ENCODE measurements at places on chromosomes 7 and 10. TPM values are rescaled to one million over a fixed set of nuclear protein-coding genes. Genes with fewer than 3 reads are reported as not detected.

- no peak for DNase-seq
- H3K36me3 ChIP-seq, result no peaks in the 10 kb centered on the region
- H3K27ac ChIP-seq, result no peak overlapping the region
Measured at GRCh38 chr7:105796365-105796764, 80.0 kb downstream of the ATXN7L1 start.

- H3K4me3 ChIP-seq, result peak overlapping the region; percentile 76
- DNase-seq, result peak; percentile 58
- H3K4me1 ChIP-seq, result peaks cover 10% of the 10 kb centered on the region
- H3K36me3 ChIP-seq, result no peaks in the 10 kb centered on the region
- no peak overlapping the region for H3K27ac ChIP-seq
- peaks cover 26% of the 10 kb centered on the region for H3K27me3 ChIP-seq
Measured at GRCh38 chr7:149742075-149742701, 31.2 kb downstream of the ZNF467 start.

Gene GATA3
- total RNA-seq, result 0.53 TPM

DNA sequence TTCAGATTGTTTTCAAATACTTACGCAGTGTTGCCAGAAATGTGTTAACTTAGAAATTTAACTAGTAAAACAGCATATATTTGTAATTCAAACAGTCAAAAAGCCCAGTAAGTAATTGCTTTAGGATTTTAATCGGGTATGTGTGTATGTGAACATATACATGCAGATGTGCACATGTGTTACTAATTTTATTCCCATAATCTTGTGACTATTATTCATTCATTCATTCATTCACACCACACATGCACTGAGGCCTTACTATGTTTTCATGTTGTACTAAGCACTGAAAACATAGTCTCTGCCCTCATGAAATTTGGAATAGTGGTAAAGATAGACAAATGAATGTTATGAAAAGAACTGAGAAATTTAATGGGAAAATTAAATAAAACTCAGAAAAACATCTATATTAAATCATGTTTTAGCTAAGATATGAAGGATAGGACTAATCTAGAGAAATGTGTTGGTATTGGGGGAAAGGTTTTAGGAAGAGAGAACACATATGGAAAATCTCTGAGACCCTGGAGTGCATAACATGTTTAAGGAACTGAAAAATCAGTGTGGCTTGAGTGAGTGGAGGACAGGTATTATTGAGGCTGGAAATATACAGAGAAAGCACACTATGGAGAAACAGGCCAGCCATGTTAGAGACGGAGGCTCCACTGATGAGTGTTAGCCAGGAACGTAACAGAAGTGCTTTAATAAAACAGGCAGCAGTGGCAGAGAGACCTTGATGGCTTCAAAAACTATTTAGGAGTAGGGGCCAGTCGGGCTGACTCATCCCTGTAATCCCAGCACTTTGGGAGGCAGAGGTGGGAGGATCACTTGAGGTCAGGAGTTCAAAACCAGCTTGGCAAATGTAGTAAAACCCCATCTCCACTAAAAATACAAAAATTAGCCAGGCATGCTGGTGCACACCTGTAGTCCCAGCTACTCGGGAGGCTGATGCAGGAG, 80.3 kb downstream of the HDAC9 start:
- DNase-seq, result no peak
- H3K4me1 ChIP-seq, result peaks cover 66% of the 10 kb centered on the region
- no peaks in the 10 kb centered on the region for H3K27me3 ChIP-seq
- H3K4me3 ChIP-seq, result peak overlapping the region; percentile 0
- H3K36me3 ChIP-seq, result peaks cover 30% of the 10 kb centered on the region

Data from activated B cell treated with CpG ODN at 0.5 μM for 24 hours (primary cell).